ENCODE measurements at places on chromosomes 2 and 18.

DNA sequence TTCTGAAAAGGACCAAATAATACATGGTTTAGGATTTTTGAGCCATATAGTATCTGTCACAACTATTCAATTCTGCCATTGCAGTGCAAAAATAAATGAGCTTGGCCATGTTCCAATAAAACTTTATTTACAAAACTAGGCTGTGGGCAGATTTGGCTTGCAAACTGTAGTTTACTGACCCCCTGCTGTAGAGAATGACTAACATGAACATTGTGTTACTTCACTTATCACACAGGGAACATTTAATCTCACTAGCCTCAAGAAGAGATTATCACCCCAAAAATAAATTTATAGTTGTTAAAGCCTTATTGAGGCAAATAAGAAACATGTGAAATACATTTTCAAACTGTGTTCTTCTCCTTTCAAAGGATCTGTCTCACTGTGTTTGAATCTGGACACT lies 766.2 kb downstream of the MBD2 start:
- DNase-seq = no peak

DNA sequence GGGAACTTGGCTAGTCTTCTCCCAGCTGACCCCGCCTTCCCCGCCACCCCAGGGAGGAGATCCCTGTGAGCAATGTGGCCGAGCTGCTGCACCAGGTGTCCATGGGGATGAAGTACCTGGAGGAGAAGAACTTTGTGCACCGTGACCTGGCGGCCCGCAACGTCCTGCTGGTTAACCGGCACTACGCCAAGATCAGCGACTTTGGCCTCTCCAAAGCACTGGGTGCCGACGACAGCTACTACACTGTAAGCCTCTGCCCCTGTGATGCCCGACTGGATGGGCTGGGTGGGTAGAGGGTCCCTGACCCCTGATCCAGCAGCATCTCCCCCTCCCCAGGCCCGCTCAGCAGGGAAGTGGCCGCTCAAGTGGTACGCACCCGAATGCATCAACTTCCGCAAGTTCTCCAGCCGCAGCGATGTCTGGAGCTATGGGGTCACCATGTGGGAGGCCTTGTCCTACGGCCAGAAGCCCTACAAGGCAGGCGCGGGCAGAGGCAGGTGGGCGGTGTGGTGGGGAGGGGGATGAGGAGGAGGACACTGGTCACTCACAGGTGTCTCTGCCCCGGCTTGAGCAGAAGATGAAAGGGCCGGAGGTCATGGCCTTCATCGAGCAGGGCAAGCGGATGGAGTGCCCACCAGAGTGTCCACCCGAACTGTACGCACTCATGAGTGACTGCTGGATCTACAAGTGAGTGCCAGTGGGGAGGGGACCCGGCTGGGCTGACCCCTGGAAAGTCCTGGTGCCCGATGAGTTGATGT lies 24.2 kb downstream of the ZAP70 start:
- no peak for DNase-seq

DNA sequence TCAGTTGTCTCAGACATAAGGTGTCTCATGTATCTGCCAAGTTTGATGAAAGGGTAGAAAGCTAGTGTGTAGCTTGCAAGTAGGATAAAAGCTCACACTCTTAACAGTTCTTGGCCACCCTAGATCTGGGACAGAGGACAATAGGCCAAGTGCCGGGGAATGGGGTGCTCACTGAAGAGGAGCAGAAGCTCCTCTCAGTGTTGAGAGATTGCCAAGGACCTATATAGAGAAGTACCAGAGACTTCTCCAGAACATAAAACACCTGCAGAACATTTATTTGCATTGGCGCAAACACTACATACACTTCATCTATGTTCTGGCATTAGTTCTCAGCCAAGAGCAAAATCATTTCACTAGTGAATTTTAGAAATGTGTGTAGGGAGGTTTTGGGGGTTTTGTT lies 2.9 kb upstream of the GTF3C3 start:
- DNase-seq = no peak

- DNase-seq = no peak
Observed at GRCh38 chr2:18611184-18611583, 21.8 kb upstream of the NT5C1B start.

DNA sequence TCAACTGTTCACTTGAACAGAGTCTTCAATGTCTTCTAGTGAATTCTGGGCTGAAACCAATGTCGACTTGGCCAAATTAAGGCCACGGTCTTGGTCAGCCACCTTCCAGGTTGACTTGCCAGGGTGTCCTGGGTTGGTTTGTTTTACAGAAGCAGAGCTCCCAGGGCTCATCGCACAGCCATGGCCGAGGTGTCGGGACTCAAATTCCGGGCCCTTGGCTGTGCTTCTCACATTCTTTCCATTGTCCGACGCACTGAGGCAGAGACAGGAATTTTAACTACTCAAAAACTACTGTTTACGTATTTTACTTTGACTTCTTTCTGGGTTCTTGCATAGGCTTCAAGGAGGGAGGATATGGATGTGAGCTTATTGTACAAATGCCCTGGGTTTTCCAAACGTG lies 51.7 kb downstream of the HPCAL1 start:
- DNase-seq = no peak

GRCh38 chr2:183967756-183968155 lies 630.6 kb upstream of the ZNF804A start:
- DNase-seq = no peak

DNA sequence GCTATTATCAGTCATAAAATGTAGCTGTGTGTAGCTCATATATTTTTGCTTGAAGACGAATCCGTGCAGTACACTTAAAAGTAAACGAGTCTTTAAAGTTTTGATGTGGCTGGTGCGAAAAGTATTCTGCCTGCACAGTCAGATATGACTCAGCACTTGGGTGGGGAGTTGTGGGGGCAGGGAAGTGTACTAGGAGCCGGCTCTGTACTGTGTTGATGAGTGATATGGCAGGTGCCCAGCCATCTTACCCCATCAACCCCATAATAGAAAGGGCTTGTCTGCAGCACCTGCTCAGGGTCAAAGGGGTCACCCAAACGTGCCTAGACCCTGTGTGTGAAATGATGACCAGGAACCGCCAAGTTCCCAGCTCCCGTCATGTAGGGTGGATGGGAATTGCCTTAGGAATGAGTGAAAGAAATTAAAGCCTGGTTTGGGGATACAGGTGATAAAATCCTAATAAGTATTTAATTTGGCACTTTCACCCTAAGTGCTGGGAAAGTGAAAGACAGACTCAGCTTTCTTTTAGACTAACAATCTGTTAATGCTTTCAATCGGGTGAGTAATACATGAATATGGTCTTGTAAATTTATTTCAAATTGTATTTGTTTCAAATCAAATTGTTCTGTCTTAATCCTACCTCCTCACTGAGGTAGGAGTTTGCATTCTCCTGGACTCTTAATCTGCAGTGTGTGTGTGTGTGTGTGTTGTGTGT lies 48.0 kb downstream of the BCL2L11 start:
- no peak for DNase-seq

Data from cortex of kidney (tissue), 1 donor.